Fibroblast of lung (primary cell): ENCODE measurements at places on chromosomes 2 and 18. TPM values are rescaled to one million over a fixed set of nuclear protein-coding genes. Genes with fewer than 3 reads are reported as not detected.

DNA sequence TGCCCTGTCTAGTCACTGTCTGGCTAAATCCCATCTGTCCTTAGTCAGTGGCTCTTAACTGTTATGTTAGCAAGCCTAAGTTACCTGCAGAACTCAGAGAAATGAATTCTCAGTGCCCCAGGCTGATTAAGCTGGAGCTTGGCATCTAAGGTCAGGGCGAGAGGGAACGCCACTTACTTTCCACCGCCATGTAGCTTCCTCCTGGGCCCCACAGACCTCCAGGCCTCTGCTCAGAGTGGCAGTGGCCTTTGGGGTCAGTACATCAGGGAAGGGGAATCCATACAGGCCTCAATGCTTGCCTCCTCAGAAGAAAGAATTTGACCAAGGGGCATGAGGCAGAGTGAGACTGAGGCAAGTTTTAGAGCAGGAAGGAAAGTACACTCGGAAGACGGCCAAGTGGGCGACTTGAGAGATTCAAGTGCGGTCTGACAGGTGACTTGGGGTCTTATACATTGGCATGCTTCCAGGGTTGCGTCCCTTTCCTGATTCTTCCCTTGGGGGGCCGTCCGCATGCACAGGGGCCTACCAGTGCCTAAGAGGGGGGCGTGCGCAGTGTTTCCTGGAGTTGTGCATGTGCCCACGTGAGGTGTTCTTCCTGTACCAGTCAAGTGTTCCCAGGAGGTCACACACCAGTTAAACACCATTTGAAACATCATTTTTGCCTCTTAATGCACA, 64.1 kb downstream of the EMILIN2 start:
- DNase-seq, result no peak

The ANKRD62 gene
- polyA plus RNA-seq, result not detected in 2 replicates

GRCh38 chr18:50879302-50880118, 592 bp downstream of the ME2 start:
- DNase-seq, result peak; percentile 63

GRCh38 chr18:27780061-27780745, 396.7 kb downstream of the CDH2 start:
- no peak for DNase-seq

The CNTNAP5 gene
- not detected in 2 replicates for polyA plus RNA-seq

- no peak for DNase-seq
These were observed 384.7 kb upstream of the ZEB2 start for GRCh38 chr2:144904612-144905011.

DNA sequence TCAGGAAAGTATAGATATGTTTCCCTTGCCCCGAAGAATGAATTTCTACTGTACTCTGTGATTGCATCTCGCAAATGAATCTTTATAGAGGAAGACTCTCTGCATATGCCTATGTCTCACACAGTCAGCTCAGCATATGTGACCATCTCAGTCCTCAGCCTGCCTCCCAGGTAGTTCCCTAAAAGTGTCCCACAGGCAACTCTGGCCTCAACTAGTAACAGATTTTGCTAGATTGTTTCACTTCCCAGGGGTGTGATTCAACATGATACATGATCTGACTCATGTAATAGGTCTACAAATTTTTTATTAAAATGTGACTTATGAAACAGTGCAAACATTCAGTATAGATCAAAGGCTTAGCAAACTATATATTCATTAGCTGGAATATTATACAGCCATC, 296.6 kb upstream of the CRIM1 start:
- DNase-seq, result no peak
